ENCODE measurements at places on chromosomes 12 and 14.
A peak's percentile ranks its signal among the peaks of the same experiment; 100 is the strongest.

- DNase-seq: no peak
Measured at GRCh38 chr14:99124482-99125105, 147.4 kb downstream of the BCL11B start.

- DNase-seq: no peak
Measured at GRCh38 chr12:39846304-39846703, 226.7 kb upstream of the ABCD2 start.

GRCh38 chr12:100279607-100280244 is 12.7 kb downstream of the SCYL2 start:
- no peak for DNase-seq

- no peak for DNase-seq
Measured at GRCh38 chr14:72759670-72760069, 134.2 kb downstream of the DPF3 start.

DNA sequence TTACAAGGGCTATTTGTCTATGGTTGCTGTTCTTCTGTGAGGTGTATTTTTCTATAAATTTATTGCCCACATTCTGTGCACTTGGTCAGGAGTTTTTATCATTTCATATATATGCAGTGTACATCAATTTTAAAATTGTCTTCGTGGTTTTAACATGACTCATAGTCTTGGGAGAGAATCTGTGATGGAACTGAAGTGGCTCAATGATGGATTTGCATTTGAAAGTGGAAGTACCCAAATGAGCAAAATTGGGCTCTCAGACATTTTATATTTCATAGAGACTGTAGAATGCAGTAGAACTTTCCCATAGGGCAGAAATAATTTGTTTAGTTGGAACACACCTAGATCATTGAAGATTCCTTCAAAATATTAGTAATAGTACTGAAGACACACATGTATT is 1.9 kb upstream of the SCFD1 start:
- no peak for DNase-seq

GRCh38 chr14:99137913-99138571 is 134.0 kb downstream of the BCL11B start:
- DNase-seq: no peak

DNA sequence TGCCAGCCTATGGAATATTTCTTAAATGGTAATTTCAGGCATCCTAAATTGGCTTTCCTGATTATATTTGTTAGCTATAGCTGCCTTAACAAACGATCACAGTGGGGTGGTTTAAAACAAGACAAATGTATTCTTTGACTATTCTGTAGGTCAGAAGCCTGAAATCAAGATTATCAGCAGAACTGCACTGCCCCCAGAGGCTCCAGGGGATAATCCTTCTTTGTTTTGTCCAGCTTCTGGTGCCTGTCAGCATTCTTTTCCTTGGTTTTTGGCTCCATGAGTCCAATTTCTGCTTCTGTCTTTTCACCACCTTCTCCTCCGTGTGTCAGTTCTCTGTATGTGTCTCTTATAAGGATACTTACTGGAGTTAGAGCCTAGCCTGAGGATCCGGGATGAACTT is 1282.2 kb upstream of the USP15 start:
- DNase-seq: no peak

DNA sequence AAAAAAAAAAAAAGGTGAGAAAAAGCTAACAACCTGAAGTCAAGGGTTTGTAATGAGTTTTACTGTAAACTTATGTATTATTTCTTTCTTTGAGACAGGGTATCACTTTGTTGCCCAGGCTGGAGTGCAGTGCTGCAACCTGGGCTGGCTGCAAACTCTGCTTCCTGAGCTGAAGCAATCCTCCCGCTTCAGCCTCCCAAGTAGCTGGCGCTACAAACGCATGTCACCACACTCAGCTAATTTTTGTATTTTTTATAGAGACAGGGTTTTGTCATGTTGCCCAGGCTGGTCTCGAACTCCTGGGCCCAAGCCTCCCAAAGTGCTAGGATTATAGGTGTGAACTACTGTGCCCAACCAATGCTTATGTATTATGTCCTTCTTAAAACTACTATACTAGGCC is 9.2 kb downstream of the ATF7 start:
- DNase-seq: no peak

DNA sequence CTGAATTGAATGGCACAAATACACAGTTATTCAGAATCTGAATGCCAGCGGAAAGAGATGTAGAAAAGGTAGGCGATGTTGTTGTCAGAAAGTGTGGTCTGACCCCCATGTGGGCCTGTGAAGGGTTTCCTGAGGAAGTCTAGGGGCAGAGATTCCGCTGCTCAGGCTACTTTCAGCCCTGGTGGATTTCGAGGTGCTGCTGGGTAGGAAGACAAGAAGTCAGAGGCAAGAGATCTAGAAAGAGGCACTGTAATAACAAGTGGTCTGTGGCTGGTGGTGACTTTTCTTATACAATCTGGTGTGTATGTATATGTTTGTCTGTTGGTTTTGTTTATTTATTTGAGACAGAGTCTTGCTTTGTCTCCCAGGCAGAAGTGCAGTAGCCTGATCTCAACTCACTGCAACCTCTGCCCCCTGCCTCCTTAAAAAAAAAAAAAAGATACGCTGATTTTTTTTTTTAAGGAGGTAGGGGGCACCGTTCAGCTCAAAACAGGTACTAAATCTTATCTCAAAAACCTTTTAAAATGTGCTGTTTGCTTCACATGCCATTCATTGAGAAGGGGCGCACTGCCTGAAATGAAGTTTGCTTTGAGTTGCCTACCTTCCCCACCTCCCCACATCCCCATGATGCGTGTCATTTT is 27.1 kb upstream of the MANSC4 start:
- no peak for DNase-seq

DNA sequence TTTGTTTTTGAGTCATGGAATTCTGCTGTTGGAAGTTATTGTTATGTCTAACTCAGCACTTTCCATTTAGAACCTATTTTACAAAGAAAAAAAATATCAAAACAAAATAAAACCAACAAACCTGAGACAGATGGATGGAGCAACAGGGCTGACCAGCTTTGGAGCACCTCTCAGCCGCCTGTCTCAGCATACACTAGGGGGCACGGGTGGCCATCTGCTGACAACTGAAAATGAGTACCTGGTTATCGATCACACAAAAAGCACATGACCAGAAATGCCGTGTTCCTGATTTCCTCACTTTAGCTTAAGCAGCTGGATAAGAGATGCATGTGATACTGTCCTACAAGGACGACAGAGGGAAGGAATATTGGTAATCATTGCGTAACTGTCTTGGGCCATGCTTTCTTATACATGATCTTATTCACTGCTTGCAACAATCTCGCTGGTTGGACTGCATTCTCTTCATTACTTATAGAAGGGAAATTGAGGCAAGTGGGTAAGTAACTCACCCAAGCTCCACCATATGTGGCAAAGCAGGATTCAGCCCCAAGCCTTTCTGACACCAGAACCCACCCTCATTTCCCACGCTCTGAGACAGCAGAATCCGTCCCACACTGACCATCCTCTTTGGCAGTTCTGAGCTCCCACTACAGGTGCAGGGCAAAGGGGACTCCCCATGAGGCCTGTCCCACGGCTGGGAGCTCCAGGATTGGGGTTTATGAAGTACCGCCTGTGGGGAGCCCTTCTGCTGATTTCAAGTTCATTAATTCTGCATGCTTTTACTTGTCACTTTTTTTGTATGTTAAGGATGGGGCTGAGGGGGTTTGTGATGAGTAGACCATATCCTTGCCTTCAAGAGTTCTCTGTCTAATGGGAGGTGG is 43.5 kb downstream of the C14orf132 start:
- no peak for DNase-seq

DNA sequence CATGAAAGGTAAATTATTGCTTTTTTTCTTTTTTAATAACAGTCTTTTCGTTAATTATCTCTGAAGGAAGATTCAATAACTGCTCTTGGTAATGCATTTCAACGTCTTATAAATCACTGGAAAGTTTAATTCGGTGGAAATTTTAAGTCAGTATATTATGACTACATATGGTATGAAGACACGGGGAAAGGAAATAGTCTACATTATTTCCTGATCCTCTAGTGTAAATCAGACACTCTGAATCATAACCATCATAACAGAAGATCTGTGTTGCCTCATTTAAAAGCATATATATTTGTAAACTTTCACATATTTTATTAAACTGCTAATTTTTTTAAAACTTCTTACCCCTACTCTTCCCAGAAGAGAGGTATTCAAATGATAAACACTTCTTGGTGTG is 53.7 kb downstream of the EFCAB11 start:
- DNase-seq: peak; percentile 34

GRCh38 chr14:42241101-42241500 is 634.4 kb downstream of the LRFN5 start:
- no peak for DNase-seq

DNA sequence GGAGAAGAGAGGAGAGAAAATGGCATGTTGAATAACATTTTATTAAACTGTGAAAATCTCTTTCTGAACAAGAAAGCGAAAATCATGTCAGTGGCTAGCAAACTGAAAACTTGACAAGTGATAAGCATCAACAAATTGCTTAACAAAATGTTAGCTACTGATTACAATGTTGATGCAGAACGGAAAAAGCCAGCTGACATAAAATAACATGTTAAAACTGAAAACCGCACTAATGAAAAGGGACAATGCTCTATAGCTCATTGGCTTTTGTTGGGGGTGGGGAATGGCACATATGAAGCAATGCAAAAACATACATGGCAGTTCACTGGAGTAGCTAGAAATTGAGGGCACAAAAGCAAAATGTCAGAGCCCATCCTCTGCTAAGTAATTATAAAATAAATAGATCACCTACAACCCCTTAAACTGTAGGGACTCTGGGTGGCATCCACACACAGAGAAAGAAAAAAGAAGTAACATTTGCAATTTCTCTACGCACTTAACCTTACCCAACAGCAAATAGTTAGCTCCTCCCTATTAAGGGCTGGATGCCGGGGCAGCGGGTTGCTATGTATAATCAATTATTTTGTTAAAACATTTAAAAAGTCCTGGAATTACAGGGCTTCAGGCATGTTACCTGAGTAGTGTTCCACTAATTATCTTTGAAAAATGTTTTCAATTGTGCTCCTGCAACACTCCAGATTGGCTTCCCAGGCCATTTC is 129.2 kb upstream of the USP15 start:
- DNase-seq: no peak

DNA sequence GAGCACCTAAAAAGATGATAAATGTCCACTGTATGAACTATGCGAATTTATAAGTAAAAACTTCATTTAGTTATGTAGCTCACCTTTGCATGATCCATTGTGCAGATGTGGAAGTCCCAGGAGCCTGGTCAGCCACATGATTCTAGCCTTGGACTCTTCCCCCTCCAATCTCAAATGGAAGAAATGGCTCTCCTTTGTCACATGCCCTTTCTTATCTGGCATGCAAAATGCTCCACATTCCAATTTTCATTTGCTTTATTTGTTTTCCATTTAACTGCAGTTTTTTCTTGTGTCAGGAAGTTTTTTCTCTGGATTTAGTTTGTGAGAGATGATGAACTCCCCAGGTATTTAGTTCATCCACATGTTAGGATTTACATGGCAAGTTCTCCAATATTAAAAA is 73.8 kb downstream of the DYRK2 start:
- no peak for DNase-seq

- DNase-seq: no peak
Measured at GRCh38 chr14:74195623-74196022, 43.6 kb upstream of the VSX2 start.

- peak; percentile 72 for DNase-seq
Measured at GRCh38 chr12:6280053-6280469, 30.4 kb upstream of the PLEKHG6 start.

DNA sequence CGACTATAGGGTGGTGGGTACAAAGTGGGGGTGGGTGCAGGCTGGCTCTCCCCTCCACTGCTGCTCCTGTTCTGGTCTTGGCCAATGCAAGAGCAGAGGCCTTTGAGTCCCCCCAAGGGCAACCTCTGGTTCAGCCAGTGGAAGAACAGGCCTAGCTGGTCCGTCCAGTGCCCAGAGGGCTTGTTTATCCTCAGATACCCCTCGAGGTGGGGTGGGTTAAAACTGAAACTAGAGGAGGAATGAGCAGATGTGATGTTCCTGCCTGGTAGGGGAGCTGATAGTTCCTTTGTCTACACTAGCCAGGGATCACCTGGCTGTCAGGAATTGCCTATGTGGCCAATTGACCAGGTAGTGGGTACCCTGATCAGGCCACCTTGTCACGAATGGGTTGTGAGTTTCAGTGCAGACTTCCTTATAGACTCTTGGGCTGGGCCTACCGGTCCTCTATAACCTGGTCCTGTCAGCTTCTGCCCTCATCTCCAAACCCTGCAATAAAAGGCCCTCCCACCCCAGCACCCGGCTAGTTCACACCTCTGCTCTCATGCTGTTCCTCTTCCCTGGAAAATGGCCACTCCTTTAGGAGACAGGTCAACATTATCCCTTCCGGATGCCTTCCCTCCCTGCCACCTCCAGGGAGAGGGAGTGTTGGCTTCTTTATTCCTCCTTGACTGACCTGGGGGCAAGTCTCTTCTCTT is 10.7 kb upstream of the HSP90AA1 start:
- peak; percentile 23 for DNase-seq

- DNase-seq: peak; percentile 63
Measured at GRCh38 chr14:48983351-48983888, 602.8 kb downstream of the RPS29 start.

DNA sequence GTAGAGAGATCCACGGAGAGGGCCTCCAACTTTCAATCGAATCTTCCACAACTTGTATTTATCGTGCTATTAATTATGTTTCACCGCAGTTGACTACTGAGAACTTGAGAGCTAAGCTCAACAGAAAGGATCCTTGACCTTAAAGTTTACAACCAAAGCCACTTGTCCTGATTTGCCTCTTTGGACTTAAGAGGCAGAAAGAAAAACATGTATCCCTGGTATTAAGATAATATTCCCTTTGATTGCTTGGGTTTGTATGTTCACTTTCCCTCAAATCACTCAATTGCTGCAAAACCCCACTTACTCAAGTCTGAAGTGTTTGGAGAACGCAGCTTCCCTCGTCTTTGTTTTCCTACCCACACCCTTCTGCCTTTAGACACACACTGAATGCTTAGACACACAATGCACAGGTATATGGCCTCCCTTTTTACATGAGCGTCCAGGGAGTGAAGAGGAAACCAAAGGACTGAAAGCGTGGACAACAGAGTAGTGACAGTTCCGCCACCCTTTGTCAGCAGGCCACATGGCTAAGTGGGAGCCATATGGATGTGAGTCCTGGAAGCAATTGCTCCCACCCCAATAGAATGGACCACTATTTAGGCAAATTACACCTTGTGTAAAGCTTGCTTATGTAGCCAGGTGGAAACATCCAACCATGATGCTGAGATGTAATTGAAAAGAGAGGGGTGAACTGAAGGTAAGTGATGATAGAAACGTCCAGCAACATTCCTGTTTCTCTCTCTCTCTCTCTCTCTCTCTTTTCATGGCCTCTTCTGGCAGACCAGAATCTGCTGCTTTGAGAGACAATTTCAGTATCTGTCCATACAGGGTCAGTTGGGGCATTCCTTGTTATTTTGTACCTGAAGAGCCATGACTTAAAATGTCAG is 1.4 kb upstream of the PKP2 start:
- peak; percentile 54 for DNase-seq

- peak; percentile 81 for DNase-seq
Measured at GRCh38 chr12:114090211-114090610, 124.1 kb upstream of the RBM19 start.
